ENCODE measurements at places on chromosomes 16 and 17. TPM values are rescaled to one million over a fixed set of nuclear protein-coding genes. Genes with fewer than 3 reads are reported as not detected.

Gene TP53
- total RNA-seq: 17.5 TPM

Gene KCNG4
- total RNA-seq: not detected

Gene CCL23
- not detected for total RNA-seq

Gene TPSAB1
- total RNA-seq: 4.1 TPM

- no peak for DNase-seq
Observed at GRCh38 chr16:2466667-2467527, 4.2 kb upstream of the NTN3 start.

DNA sequence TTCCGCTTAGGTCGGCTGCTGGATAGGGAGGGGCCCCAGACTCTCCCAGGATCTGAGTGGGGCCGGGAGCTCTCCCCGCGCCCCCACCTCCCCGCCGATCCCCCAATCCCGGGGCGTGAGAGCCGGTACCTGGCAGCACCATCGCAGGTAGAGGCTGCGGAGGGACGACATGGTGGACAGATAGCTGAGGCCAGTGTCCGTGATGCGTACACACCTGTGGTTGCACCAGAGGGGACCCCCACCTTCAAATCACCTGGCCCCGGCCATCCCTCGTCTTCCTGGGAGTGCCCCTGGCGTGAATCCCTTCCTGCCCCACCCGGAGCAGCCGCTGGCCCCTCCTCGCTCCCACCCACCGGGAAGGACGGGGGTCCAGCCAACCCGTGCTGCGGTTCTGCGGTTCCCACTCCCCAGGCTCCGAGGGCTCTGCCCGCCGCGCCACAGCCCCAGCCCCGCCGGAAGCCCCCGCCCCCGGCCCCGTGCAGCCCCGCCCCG lies 4.7 kb upstream of the WDR24 start:
- DNase-seq: no peak

- DNase-seq: peak; percentile 93
Observed at GRCh38 chr17:75124041-75124818, 7.3 kb downstream of the NT5C start.

DNA sequence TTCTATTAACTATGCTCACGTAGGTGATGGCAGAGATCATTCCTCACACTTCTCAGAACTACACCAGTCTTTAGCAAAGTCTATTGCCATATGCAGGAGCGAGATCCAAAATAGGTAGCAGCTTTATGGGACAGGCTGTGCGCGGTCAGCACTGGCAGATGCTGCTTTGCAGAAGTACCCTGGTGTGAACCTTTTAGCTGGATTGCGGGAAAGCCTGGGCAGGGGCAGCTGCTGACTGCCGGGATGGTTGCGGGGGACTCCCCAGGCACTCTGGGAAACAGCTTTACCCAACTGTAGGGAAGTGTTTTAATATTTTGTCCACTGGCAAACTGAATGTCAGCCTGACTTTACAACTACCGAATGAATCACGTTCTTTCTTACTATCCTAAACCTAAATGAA lies 251.3 kb downstream of the HS3ST3A1 start:
- DNase-seq: no peak

GRCh38 chr16:47728205-47728604 lies 267.1 kb downstream of the PHKB start:
- no peak for DNase-seq

- DNase-seq: no peak
Observed at GRCh38 chr17:50460831-50461526, 7.7 kb downstream of the CHAD start.

GRCh38 chr17:20189979-20190378 lies 180.8 kb downstream of the SPECC1 start:
- no peak for DNase-seq

DNA sequence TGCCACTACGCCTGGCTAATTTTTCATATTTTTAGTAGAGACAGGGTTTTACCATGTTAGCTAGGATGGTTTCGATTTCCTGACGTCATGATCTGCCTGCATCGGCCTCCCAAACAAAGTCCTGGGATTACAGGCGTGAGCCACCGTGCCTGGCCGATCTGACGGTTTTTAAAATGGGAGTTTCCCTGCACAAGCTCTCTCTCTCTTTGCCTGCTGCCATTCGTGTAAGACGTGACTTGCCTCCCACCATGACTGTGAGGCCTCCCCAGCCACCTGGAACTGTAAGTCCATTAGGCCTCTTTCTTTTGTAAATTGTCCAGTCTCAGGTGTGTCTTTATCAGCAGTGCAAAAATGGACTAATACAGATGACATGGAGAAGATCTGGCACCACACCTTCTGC lies 4.7 kb upstream of the FLCN start:
- DNase-seq: peak; percentile 26

DNA sequence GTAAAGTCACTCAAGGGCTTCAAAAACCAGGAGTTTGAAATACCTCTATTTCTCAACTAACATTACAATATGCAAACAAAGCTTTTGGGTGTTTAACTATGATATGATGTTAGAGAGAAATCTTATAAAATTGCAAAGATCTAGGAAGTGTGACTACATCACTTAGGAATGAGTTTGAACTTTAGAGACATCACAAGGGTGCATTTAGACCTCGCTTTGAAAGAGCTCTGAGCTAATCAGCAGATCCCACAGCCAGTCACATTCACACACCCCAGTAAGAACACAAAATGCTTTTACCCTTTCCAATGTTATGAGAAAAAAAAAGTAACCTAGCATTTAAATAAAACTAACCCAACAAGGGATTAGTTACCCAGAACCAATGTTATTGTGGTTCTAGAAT lies 45.2 kb downstream of the HYDIN start:
- DNase-seq: no peak

- DNase-seq: no peak
Observed at GRCh38 chr17:79840989-79841286, 1.7 kb upstream of the CBX4 start.

DNA sequence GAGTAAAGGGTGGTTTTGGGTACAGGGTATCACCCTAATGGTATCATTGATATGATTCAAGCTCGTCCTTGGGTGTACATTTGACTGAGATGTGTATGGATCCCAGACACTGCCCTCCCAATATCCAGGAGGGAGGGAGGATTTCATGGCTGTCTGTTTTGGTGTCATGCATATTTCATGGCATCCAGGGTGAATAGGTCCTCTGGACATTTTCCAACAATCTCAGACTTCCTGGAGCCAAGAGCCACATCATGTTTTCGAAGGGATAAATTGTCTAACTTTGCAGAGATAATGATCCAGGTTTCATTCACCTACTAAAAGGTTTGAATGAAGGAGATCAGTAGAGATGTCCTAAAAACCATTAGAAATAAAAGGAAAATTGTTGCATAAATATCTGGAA lies 431.9 kb downstream of the SHISA9 start:
- no peak for DNase-seq

DNA sequence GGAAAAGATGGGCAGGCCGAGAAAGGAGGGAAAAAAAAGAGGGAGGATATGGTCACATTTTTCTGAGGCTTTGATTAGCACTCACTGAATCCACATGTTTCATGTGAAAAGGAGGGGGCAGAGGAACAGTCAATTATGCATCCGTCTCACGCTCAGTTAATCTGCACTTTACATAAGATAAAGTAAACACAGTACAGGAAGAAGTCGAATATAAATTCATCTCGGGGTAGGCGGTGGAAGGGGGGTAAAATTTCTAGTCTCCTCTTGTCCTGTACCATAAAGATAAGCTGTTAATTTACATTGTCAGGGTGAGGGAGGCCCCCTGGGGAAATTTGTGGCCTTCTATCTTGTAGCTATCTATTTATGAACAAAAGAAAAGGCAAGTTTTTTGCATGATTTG lies 73.1 kb upstream of the CES5A start:
- DNase-seq: no peak

DNA sequence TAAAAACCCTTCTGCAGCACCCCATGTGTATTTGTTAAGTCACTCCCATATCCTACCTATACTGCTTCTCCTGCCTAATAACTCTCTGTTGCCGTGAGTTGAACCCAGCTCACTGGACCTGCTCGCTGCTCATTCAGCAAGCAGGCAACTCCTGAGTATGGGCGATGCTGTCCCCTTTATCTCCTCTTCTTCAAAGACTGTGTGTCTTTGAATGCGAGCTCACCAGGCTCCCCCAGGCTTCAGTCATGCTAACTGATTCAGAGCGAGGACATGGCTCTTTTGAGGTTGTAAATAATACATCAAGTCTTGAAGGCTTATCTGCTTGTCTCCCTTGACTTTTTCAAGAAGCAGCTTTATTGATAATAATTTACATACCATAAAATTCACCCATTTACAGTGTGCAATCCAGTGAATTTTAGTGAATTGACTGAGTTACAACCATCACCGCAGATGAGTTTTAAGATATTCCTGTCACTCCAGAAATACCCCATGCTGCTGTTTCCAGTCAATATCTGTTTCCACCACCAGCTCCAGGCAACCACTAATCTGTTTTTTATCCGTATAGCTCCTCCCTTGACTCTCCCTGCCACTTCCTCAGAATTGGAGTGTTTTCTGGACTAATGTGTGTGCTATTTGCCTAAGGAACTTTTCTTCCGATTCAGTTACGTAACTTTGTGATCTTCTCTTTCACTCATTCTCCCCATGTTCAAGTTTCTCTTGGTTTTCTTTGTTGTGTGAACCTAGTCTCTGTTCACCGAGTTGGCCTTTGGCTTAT lies 132.2 kb downstream of the SPECC1 start:
- DNase-seq: no peak

DNA sequence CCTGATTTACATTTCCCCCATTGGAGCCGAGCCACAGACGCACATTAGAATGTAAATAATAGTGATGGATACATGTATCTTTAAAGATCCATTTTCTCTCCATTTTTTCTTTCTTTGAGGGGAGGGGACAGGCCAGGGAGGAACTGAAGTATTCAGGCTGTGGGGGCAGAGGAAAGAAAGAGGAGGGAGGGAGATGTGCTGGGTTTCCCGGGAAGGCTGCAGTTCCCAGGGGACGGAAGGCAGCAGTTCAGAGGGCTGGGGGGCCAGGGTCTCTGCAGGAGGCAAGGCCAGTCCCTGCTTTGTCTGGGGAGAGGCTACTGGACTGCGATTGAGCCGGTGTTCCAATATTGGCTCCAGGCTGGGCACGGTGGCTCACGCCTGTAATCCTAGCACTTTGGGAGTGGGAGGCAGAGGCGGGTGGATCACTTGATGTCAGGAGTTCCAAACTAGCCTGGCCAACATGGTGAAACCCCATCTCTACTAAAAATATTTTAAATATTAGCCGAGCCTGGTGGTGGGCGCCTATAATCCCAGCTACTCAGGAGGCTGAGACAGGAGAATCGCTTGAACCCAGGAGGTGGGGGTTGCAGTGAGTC lies 94.2 kb upstream of the LHX1 start:
- DNase-seq: no peak

DNA sequence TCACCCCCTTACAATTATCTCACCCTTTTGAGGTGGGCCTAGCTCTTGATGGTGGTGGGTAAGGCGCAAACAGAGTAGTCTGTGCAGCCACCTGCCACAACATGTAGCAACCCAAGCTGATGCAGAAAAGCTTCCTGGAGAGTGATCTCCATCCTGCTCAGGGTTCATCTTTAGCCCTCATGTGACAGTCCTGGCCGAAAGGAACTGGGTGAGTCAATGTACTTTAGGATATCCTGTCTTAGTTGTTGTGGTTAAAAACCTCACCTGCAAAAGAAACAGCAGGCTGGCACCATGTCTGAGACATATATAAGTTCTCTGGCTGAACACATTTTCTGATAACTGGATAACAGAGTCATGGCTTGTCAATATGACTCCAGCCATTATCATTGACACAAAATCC lies 183.5 kb upstream of the CPHXL start:
- no peak for DNase-seq

DNA sequence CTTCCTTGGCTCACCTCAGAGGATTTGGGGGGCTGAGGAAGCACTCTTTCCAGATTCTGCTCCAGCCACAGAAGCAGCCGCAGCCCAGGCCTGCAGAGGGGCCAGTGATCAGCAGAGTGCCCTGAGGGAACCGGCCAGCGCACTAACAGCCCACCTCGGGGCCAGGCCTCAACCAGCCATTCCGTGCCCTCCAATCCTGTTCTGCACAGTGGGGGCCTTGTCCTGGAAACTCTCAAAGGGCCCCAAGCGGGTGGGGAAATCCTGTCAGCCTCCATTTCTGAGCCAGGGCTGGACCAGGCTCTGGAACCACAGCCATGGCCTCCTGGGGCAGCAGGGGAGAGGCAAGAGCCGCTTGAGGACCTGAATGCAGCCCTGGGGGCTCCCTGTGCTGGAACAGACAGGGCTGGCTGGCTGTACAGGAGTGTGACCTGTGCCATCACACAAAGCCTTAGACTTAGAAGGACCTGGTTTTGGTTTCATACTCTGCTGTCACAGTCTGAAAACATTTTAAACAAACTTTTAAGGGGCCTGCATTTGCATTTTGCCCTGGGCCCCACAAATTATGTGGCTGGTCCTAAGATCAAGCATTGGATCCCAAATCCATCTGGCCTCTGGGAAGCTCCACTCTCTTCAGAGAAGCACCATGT lies 10.0 kb downstream of the CNGB1 start:
- DNase-seq: no peak
